Central memory CD4-positive, alpha-beta T cell (primary cell): ENCODE measurements at places on chromosomes 2 and 18.

DNA sequence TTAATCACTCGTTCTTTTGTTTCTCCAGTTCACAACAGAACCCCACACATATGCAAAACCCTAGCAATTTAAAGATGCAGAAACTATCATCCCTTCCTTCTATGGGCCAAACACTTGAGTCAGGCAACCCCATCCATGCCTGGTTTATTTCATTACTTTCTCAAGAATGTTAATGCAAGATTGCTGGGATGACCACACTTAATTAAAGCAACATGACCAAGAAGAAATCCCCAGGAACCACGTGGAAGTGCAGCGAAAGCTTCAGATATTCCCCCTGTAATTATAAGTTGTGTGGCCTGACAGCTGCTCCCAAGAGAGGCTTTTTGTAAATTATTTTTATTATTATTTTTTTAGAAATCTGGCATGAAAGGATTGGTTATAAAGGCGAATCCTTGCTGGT is 246.2 kb upstream of the ID2 start:
- no peak for DNase-seq

DNA sequence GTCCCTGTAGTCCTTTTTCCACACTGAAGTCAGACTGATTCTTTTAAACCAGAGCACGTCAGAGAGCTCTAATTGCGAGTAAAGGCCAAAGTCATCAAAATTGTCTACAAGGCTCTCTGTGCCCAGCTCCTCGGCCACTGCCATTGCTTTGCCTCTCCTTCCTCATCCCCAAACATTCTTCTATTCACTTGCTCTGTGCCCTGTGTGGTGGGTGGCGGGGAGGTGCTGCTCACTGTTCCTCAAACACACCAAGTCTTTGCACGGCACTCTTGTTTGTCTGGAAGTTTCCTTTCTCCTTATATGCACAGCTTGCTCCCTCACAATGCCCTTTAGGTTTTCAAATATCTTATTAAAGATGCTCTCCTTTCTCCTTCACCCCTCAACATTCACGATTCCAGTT is 100.1 kb upstream of the FSHR start:
- DNase-seq: no peak

DNA sequence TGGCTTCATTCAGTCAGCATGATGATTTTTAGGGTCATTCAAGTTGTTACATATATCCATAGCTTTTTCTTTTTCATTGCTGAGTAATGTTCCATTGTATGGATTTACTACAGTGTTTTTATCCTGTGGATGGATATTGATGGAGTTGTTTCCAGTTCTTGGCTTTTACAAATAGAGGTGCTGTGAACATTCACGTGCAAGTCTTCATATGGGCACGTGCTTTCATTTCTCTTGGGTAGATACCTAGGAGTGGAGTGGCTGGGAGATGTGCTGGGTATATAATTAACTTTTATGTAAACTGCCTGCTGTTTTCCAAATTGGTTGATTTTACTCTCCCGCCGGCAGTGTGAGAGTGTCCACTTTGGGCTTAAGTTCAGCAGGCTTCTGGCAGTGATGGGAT is 16.5 kb downstream of the AGAP1 start:
- no peak for DNase-seq

DNA sequence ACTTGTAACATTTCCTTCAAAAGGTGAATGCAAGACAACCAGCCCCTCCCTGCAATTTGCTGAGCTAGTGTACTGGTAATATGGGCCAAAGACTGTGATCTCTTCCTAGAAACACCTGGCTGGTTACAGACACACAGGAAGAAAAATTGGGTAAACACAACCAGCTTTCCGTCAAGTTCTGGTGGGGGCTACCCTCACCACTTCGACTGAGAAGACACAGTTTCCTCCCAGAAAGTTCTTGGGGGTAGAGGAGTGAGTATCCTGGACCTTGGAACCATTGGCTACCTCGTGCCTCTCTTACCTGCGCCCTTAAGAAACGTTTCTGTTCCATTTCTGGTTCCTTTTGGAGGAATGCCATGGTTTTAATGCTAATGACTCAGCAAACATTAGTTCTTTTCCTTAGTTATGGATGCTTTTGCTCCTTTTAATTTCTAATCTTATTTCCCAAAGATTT is 120.9 kb upstream of the DLX2 start:
- peak; percentile 24 for DNase-seq
